Stimulated activated CD4-positive, alpha-beta T cell treated with anti-CD3 and anti-CD28 coated beads, Interleukin-4, amount 100 ng/mL, for 24 hours (primary cell): ENCODE measurements at places on chromosomes 7 and 10.

- no peak for DNase-seq
Measured at GRCh38 chr7:138006106-138006505, 4.2 kb upstream of the CREB3L2 start.

DNA sequence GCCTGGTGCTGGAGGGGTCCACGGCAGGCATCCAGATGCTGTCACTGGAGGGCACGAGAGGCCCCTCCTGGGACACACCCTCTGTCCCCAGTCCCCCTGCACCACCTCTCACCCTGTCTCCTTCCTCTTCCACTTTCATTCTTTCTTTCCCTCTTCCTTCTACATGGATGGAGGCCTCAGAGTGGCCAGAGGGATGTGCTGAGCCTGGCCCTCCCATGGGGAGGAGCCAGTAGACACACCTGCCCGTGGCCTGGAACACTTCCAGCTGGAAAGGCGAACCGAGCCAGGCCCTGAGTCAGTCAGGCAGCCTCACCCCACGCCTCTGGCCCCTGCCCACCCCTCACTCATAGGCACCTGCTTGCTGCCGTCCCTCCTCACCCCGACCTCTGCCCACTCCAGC lies 55.9 kb upstream of the MXI1 start:
- no peak for DNase-seq

DNA sequence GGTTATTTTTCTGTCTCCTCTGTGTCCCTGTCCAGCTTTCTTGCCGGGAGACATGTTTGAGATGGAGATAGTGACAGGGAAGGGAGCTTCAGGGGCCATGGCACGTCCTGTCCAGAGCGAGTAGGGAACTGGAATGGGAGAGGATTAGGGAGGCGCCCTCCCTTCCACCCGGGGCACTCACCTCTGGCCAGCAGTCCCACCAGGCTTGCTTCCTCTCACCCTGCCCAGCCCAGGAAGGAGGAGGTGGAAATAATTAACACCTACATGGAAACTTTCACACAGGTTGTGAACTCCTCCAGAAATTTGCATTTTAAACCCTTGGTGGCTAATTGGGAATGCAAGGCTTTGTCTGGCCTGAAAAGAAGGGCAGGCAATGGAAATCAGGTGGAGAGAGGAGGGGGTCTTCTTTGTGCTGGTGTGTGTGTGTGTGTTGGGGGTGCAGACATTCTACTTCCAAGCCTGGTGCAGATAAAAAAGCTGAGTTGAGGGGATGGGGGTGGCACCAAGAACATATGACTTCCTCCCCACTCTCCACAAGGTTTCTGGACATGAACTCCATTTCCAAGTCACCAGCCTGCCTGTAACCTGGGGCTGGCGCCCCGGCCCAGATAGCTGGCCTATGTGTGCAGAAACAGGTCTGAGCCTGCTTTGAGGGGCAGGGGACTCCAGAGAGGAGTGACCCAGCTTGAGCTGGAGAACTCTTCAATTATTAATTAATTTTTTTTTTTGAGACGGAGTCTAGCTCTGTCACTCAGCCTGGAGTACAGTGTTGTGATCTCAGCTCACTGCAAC lies 199.4 kb downstream of the CYP26A1 start:
- no peak for DNase-seq

DNA sequence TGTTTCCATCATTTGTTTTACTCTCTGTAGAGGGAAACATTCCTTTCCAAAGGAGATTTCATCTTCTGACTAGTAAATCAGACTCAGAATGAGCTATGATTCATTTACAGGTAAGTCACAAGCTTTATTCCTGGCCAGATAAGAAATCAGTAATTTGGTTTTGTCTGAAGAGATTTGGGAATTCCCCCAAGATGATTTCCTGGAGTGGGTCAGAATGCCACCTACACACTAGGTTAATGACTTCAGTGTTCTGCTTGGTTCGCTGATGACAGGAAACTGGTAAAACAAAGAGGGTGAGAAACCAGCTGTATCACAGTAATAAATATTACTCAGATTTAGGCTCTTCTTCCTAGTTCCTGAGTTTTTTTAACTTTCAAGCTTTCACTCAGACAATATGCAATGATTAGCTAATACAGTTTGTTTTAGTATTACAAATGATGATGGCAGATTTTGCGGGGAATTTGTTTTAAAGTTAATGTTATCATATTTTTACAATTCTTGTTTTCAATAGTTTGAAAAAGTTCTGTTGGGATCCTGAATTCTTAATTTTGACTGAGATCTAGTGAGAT lies 8.3 kb upstream of the ASZ1 start:
- no peak for DNase-seq

DNA sequence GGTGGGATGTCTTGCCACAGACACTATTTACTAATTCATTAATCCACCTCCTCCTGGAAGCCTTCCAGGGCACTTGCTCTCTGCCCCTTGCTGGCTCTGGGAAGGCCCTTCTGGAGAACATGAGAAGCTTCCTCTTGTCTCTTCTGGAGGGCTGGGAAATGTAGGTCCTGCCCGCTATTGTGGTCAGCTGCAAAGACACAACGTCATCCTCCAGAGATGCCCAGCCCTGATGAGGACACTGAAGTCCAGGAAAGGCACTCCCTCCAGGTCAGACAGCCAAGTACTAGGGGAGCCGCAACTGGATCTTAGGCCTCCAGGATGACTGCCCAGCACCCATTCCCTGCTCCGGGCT lies 9.6 kb upstream of the TACR2 start:
- no peak for DNase-seq

- DNase-seq = no peak
Measured at GRCh38 chr10:46310851-46311250, 24.1 kb downstream of the ANTXRL start.

DNA sequence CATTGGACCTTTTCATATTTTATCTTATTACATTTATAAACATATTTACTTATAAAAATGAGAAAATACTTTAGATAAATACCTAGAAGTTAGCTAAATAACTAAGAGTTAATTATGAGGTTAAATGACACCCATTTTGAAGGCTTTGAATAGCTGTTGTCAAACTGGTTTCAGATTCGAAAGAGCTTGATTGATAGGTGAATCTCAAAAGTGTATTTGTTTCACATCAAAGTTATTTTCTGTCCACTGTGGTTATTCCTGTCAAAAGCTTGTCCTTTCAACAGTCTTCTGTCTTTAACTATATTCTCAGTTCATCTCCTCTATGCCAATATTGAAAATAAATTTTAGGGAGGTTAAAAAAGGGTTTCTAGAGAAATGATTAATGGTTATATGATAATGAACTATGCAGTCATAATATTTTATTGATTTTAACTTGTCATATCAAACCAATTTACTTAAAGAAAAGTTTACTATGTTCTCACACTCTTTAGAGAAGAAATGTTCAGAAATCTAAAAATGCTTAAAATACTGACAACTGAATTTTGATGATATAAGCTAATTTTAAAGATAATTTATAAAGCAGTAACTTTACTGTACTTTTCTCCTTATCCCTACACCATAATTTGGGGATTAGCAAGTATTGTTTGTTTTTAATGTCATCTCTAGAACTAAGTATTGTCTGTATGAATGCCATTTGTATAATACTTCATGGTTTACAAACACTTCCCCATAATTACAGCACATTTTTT lies 72.0 kb upstream of the FOXP2 start:
- DNase-seq = no peak

DNA sequence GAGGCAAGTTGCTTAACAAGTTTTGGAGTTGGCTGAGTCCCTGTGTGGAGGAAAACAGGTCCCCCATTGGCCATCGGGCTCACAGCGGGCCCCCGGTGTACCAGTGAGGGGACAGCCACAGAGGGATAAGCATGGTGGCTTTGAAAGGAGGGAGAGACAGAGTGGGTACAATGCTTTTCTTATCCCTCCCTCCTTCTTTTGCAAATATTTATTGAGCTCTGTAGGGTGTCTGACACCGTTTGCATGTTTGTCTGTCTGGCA lies 2.8 kb downstream of the HTRA1 start:
- DNase-seq = no peak

DNA sequence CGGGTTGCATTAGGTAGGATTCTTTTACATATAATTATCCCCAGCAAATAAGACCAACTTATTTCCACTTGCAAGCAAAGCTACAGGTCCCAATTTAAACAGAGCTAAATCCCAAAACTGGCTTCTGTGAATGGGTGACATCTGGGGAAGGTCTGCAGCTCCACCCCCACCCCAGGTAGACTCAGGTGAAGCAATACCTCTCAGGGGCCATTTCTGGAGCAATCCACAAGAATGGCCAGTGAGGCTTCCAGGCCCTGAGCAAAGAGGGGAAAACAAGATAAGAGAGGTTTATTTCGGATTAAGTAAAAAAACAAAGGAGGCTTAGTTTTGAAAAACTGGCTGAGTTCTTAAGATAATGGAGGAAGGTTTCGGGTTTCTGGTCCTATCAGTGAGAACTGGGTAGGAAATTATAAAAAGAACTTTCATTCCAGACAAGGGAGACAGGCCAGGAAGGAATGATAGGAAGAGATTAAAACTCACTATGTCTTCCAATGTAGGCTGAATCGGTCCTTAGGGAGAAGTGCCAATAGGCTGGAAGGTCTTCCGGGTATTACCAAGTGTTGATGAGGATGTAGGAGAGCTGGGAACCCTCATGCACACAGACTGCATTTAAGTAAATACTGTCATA lies 25.4 kb downstream of the SH3PXD2A start:
- DNase-seq = no peak

DNA sequence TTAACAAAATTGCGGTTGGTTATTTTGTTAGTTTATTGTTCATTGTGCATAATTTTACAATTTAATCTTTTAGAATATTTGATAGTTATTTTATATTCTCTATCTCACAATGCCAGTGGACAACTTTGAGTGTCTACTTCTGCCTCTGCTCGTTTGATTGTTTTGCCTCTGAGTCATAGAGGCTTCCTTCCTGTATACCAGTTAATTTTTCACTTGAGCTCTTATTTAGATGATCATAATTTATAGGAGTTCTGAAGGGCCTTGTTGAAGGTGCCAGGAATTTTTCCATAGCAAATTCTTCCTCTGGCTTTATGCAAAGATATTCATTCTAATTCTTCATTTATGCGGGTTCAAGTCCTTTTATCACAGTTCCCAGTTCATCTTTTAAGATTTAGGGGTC lies 5.2 kb upstream of the MALRD1 start:
- no peak for DNase-seq

GRCh38 chr10:99522470-99523250 lies 10.1 kb upstream of the NKX2-3 start:
- no peak for DNase-seq

GRCh38 chr10:48768144-48768766 lies 83.6 kb downstream of the WDFY4 start:
- no peak for DNase-seq

- DNase-seq = no peak
Measured at GRCh38 chr10:52071814-52072213, 242.3 kb upstream of the DKK1 start.

GRCh38 chr7:58316-58715 lies 134.1 kb upstream of the FAM20C start:
- DNase-seq = no peak

GRCh38 chr7:104175361-104175984 lies 32.3 kb downstream of the ORC5 start:
- DNase-seq = no peak

DNA sequence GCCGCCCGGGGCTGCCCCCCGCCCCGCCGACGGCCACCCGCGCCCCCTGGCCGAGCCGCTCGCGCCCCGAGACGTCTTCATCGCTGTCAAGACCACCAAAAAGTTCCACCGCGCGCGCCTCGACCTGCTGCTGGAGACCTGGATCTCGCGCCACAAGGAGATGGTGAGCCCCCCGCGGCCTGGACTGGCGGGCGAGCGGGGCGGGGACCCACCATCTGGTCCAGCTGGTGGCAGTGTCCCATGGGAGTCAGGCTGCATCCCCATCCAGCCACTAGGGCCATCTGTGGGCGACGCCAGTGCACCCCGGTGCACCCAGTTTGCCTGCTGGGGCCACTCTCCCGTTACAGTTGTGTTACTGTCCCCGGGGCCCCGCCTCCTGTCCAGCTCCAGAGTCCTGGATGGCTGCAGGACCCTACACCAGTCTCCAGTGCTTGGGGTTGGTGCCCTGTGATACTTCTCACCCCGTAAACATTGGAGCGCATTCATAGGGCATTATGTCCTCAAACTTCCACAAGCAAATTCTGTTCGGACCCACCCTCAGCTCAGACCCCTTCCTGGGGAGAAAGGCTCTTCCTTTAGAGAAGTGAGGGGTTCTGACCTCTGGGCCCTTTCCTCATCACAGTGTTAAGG lies 672 bp downstream of the LFNG start:
- DNase-seq = no peak

DNA sequence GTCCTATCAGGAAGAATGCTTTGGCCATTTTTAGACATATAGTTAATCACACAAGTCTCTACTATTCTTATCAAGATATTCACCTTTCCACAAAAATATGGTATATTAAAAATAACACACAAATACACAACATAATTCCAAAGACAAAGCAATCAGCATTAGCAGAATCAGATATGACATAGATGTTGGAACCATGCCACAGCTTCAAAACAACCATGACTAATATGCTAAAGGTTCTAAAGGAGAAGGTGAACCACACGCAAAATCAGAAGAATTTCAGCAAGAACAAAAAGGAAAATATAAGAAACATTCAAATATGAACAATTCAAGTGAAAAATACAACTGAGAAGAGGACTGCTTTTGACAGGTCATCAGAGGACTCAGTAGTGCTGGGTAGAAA lies 670.2 kb upstream of the SORCS1 start:
- no peak for DNase-seq

DNA sequence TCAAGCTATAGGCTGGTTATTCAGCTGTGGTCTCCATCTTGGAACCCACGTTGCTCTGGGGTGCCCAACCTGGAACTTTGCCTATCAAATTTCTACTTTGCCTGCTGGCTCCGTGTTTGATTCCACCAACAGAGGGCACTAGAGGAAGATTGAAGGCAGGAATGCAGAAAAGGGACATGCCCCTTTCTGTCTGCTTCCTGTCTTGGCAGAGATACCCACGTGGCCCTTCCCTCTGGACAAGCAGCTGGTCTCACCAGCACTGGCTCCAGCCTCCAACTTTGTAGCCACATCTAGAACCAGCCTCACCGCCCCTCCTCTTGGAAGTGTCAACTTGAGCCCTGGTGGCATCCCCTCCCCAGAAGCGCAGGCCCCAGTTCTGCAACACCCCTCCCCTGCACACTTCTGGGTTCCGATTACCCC lies 52.1 kb upstream of the ZNF438 start:
- DNase-seq = peak; percentile 75
